Neural crest cell (in vitro differentiated cells): ENCODE measurements at places on chromosomes 3 and 15. TPM values are rescaled to one million over a fixed set of nuclear protein-coding genes. Genes with fewer than 3 reads are reported as not detected.

Gene PCOLCE2
- total RNA-seq: 4.9 and 6.3 TPM in 2 replicates

DNA sequence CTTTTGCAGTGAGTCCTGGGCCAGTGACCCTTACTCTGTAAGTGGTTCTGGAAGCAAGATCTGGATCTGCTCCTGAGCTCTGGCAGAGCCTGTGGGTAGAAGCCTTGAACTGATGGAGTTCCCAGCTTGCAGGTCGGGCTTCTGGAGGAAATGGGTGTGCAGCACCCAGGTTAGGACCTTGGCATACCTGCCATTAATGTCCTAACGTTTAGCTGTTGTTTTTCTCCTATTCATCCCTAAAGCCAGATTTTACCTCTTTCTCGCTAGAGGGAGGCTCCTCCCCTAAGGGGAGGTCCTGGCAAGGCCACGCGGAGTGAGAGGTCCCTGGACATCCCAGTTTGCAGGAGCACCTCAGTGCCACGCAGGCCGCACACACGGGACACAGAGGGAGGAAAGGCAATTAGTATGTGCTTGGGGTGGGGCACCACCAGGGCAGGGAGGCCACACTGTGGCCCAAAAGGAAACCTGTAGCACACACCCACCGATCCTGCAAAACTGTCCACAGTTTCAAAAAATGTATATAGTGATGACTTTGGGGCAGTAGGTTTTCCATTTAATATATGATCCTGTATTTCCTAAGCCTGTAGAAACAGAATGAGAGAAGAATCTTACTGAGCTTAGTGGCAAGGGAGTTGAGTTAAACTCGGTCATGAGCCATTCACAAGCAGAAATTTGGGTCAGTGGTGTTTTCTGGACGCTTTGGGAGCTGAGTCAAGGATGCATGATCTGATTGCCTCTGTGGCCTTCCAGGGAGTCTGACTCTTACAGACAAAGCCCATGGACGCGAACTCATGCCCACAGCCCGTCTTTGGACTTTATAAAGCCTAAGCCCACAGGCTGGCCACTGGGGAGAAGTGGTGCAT lies 148.7 kb downstream of the LRRK1 start:
- H3K4me1 ChIP-seq: peaks cover 76% of the 10 kb centered on the region
- DNase-seq: no peak
- H3K27me3 ChIP-seq: no peaks in the 10 kb centered on the region
- H3K36me3 ChIP-seq: no peaks in the 10 kb centered on the region
- H3K4me3 ChIP-seq: peak overlapping the region; percentile 19

Gene ALPK3
- 3.3 and 4.4 TPM in 2 replicates for total RNA-seq

Gene TNFAIP8L3
- 0.20 TPM in 1 of 2 replicates, not detected in the other for total RNA-seq

GRCh38 chr3:197093871-197094270 lies 64.3 kb upstream of the MELTF start:
- H3K4me3 ChIP-seq: no peak overlapping the region
- H3K36me3 ChIP-seq: peaks cover 12% of the 10 kb centered on the region
- H3K4me1 ChIP-seq: no peaks in the 10 kb centered on the region
- H3K27me3 ChIP-seq: no peaks in the 10 kb centered on the region

Gene CLRN1
- total RNA-seq: not detected in 2 replicates

Gene SPINK8
- total RNA-seq: not detected in 2 replicates

Gene HRH1
- total RNA-seq: not detected in 2 replicates
